NCI-H1694 treated with DMSO at 0.1 percent for 48 hours (cell line): ENCODE measurements at places on chromosomes 4 and X.

GRCh38 chr4:118173956-118174725, 139.9 kb downstream of the NDST3 start:
- no peak for DNase-seq

- DNase-seq = no peak
These were observed 285.6 kb downstream of the SHOX start for GRCh38 chrX:916230-916599.

DNA sequence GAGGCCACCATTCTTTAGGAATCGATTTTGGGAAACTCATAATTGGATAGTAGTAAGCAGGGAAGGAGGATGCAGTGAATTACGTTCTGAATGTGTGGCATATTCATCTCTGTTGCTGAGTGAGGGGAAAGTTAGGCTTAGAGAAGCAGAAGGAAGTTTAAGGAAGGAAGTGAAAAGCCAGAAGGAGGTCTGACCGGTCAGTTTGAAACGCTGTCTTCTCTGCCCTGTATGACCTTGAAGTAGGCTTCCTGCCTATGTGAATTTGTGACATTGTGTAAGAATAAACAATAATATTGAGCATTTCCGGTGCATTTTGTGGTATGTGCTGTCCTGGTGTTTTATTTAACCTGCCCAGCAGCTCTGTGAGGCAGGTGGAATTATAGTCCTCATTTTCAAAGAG, 67.3 kb downstream of the PDLIM5 start:
- DNase-seq = no peak

GRCh38 chr4:54001668-54002365, 62.6 kb downstream of the CHIC2 start:
- DNase-seq = no peak

GRCh38 chr4:151882072-151882803, 121.4 kb upstream of the GATB start:
- DNase-seq = no peak

- no peak for DNase-seq
These were observed 147.1 kb downstream of the EVC2 start for GRCh38 chr4:5561286-5561685.

- DNase-seq = no peak
These were observed 216.1 kb upstream of the PSAPL1 start for GRCh38 chr4:7650606-7651385.

- DNase-seq = no peak
These were observed 648.3 kb downstream of the SPRY1 start for GRCh38 chr4:124044867-124045266.

DNA sequence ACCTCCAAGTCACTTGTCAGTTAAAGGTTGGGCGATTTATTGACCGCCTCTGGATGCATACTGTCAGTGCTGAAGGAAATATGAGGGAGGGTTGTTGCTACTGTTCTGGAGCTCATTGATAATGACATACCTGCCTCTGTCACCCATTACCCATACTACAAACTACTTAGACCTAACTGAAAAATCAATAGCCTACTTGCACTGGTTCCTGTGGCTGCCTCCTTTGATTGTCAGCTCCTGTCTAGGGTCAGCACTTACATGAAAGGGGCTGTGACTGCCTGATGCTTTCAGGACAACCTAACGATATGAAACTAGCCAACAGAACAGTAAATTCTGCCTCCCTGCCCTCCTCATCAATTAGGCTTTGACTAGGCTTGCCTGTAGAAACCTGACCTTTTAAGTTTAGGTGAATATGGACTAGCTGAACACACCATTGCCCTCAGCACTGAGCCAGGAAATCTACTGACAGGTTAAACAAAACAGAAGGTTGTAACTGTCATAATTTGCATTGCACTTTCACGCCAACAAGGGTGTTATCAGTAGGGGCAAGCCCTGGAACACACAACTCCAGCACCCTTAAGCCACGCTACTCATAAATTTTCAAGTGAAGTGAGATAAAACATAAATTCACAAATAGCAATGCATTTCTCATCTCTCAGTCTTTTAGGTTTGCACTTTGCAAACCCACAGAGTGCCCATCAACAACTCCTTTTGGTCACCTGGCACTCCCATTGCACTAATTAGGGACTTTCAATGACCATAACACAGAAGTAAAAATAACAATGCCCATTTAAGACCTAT, 9.0 kb upstream of the MAB21L2 start:
- DNase-seq = no peak

DNA sequence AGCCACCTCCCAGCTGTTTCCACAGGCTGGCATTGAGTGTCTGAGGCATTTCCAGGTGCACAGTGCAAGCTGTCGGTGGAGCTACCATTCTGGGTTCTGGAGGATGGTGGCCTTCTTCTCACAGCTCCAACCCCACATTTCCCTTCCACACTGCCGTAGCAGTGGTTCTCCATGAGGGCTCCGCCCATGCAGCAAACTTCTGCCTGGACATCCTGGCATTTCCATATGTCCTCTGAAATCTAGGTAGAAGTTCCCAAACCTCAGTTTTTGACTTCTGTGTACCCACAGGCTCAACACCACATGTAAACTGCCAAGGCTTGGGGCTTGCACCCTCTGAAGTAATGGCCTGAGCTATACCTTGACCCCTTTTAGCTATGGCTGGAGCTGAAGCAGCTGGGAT, 10.3 kb upstream of the FRMPD4 start:
- DNase-seq = no peak

DNA sequence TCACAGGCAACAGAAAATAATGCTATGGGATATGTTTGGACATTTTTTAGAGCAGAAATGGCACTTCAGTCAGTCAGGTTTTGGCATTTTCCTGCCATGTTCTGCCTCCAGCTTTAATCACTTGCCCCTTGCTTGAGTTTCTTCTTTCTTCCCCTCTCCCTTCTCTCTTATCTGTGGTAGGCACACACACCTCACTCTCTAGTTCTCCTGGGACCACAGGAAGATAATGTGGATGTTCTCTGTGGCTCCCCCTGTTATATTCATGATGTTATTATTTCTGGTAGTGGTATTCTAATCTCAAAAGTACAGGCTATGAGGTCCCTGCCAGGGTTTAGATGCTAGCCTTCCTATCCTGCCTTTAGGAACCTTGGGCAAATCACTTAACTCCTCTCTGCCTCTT, 5.2 kb downstream of the HADH start:
- no peak for DNase-seq

DNA sequence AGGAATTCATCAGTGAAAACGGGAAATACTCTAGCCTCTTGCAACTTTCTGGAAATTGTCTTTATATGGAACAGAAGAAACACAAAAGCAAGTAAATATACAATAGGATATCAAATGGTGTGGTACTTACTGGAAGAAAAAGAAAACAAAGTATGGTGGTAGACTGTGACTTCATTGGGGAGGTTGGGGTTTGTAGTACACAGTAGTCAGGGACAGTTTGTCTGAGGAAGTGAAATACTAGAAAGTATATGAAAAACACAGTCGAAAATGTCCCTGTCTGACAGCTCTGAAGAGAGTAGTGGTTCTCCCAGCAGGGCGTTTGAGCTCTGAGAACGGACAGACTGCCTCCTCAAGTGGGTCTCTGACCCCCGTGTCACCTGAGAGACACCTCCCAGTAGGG, 390.0 kb upstream of the NWD2 start:
- DNase-seq = no peak

DNA sequence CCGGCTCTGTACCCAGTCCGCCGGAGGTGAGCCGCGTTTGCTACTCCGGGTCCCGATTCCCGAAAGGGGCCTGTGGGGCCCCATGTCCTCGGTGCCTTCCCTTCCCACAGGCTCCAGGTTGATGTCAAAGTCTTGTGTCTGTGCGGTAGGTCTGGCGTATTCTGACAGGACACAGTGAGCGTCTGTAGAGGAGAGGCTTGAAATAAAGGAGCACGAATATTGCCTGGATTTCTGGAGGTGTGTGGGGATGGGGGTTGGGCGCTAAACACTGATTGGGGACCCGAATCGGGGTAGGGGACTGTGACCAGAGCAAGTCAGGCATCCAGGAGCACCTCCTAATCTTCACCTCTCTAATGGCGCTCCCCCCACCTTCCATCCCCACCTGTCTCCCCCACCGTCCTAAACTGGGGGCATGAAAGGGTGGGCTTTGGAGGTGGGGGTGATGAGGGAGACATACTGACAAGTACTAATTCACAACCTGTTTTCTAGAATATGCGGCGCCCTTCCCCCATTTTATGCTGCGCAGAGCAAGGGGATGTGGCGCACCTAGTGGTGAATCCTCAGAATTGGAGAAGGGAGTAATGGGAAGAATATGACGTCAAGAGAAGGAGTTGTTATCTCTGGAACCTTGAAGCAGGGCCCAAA, 855 bp downstream of the GPRASP2 start:
- peak; percentile 37 for DNase-seq

GRCh38 chr4:74111306-74111975, 12.4 kb upstream of the CXCL2 start:
- DNase-seq = no peak

DNA sequence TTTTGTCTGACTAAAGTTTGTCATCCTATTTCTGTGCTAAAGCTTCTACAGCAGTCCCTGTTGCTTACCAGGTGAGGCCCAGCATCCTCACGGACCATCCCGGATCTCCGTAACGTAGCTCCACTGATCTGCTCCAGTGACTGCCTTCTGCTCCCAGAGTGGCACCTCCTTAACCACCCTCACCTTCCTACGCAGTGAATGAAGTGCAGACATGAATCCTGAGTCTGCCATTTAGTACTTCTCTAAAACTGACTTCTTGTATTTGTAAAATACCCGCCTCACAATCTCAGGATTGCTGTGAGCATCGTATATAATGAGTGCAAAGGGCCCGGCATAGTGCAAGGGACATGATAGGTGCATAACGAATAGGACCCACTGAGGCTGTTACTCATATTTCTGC, 27.7 kb upstream of the ACSL1 start:
- DNase-seq = no peak

DNA sequence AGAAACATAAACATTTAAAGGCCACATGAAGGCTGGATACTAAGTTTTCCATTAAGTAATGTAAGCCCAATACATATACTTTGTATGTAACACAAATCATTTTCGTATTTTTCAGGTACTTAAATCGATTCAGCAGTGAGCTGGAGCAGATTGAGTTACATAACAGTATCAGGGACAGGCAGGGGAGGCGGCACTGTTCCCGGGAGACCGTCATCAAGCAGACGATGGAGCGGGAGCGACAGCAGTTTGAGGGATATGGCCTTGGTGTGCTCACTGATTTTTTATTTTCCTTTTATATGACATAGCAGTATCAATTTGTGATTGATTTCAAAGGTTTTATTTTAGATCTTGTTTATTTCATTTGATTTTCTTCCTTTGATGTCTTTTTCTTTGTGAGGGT, 20.7 kb downstream of the TMA16 start:
- DNase-seq = no peak

- DNase-seq = no peak
These were observed 389.2 kb downstream of the IQCM start for GRCh38 chr4:149426461-149426860.

DNA sequence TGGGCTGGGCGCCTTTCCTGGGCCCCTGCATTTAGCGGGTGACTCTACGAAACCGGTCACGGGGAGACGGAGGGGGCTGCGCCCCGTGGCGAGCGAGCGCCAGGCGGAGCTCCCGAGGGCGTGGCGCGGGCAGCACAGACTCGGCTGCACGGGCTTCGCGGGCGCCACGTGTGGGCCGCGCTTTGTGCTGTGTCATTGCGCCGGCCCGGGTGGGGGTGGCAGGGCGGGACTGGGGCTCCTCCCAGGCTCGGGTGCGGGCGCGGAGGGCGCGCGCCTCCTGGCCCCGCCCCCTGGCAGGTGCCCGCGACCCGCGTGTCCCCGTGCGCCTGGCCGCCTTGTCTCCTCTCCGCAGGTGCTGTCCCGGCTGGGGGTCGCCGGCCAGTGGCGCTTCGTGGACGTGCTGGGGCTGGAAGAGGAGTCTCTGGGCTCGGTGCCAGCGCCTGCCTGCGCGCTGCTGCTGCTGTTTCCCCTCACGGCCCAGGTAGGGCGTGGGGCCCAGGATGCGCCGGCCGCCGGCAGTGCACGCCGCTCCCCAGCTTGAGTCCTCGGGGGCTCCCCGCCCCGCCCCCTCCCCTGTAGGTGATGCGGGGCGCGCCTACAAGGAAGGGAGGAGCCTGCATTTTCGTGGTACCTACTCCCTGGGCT, 651 bp downstream of the UCHL1 start:
- peak; percentile 17 for DNase-seq

- no peak for DNase-seq
These were observed 4.7 kb downstream of the MAGEB17 start for GRCh38 chrX:16171944-16172343.

DNA sequence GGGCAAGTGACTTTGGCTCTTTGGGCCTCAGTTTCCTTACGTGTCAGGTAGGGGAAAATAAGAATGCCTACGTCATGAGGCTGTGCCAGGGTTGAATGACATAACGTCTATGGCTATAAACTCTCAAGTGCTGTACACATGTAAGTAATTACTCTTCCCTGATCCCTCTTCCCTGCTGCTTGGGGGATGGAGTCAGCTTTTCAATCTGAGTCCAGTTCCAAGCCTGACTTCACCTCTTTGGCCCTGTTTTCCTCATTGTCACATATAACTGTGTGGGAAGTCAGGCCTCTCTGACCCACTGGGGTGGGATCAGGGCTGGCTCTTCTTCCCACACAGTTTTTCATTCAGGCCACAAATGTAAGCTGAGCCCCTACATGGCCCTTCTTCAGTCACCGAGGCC, 11.4 kb upstream of the CITED1 start:
- no peak for DNase-seq

DNA sequence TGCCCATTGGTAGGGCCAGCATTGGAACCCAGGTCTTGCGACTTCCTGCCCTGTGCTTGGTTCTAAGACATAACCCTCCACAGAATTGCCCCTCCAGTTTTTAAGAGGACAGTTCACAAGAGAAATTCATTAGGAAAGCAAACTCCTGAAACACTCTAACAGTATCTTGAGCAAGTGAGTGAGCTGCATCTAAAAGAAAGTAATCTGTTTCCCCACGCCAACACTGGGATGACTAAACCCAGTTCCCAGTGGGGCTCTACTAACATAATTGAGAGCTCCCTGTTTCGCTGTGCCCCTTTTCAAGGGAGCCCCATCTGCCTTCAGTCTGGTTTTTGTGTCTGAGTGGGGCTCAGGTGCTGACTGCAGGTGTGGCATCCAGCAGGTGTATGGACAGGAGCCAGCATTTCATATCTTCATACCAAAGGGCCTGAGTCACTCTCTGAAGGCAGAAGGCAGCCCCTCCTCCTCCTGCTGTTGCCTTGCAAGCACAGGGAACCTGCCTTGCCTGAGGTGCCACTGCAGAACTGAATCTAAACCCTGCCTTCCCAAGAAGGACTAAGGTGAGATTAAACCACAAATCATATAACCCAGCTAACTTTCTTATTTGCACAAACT, 8.0 kb downstream of the AMOT start:
- DNase-seq = no peak

DNA sequence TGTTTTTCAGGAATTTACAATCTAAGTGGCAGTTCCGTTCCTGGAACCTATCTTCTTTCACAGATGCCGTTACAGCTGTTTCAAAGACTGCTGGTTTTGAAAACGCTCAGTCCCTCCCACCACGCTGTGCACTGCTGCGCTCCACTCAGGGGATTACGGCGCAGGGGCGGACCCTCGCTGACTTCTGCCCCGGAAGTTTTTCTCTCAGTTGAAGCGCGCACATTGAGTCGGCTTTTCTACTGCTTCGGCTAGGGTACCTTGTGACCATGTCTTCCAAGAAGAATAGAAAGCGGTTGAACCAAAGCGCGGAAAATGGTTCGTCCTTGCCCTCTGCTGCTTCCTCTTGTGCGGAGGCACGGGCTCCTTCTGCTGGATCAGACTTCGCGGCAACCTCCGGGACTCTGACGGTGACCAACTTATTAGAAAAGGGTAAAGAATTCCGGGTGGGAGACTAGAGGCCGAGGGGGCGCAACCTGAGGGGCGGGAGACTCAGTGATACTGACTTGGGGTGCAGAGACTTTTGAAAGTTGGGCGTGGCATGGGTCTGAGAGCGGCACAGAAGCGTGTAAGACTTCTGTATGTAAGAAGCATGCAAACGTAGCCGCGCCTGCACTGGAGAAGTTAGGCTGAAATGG, 597 bp upstream of the NUDT6 start:
- peak; percentile 66 for DNase-seq
